ENCODE measurements at places on chromosomes 7 and 10.

GRCh38 chr10:94315024-94315451 is 47.7 kb downstream of the NOC3L start:
- DNase-seq, result no peak

DNA sequence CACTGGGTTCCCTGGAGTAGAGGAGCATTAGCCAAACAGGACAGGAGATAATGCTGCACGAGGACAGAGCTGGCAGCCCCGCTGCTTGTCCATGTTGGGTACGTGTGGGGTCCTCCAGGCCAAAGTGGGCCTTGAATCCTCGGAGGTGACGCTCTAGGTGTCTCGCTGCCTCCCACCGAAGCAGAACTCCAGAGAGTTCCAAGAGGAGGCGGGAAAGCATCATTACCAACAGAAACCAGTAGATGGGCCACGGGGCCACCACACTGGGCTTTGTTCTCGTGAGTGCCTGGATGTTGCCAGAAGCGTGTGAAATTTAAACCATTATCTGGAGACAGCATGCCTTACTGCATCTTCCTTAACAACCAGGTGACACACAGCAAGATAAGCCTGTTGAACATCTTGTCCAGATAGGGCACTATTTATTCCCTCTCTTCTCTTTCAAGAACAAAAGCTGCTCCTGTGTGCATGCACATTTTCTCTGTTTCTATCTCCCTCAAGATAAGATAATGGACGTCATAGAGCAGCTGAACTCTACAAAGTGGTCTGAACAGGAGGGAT is 56.8 kb downstream of the TNS3 start:
- DNase-seq, result no peak

GRCh38 chr7:1544896-1545416 is 11.0 kb downstream of the TMEM184A start:
- no peak for DNase-seq

DNA sequence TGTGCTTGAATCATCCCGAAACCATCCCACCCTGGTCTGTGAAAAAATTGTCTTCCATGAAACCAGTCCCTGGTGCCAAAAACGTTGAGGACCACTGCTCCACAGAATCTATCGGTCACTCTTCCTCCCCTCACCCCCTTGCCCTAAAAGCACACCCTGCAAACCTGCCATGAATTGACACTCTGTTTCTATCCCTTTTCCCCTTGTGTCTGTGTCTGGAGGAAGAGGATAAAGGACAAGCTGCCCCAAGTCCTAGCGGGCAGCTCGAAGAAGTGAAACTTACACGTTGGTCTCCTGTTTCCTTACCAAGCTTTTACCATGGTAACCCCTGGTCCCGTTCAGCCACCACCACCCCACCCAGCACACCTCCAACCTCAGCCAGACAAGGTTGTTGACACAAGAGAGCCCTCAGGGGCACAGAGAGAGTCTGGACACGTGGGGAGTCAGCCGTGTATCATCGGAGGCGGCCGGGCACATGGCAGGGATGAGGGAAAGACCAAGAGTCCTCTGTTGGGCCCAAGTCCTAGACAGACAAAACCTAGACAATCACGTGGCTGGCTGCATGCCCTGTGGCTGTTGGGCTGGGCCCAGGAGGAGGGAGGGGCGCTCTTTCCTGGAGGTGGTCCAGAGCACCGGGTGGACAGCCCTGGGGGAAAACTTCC is 784 bp upstream of the SERPINE1 start:
- no peak for DNase-seq

GRCh38 chr7:152968514-152968913 is 209.0 kb downstream of the ACTR3B start:
- no peak for DNase-seq

DNA sequence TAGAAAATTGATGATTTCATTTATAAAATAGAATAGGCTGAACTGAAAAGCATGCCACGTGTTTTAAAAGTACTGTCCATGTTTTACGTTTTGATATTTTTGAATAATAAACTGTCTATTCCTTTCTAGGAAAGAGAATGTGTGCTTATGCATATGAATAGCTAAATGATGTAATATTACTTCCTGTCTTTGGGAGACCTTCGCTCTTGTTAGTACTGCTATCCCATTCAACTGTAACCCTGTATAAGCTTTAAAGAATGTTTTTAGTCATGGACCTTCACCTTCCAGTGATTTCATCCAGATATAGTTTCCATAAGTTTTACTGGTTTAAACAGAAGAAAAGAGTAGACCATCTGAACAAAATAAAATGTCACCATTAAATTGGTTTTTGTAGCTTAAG is 274.4 kb upstream of the SEMA3A start:
- no peak for DNase-seq

GRCh38 chr10:73889014-73889413 is 14.7 kb upstream of the CAMK2G start:
- no peak for DNase-seq

DNA sequence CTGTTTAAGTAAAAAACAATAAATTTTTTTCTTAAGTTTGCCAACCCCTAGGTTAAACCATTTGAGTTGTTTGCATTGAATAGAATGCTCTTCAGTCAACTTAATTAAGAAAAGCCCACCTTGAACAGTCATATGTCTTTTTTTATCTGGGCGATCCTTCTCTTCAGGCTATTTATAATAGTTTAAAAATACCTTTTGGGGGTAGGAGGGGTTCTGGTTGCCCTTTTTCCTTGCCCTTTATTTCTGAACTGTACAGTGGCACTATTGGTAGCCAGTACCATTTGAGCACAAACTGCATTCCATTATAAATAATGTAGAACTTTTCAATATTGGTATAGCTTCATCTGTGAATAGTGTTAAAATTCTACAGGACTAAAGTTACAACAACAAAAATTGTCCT is 13.1 kb downstream of the CALU start:
- DNase-seq, result no peak

GRCh38 chr7:158952776-158953175 is 96.4 kb downstream of the DYNC2I1 start:
- DNase-seq, result no peak

GRCh38 chr10:24432478-24433416 is 223.8 kb downstream of the KIAA1217 start:
- no peak for DNase-seq

DNA sequence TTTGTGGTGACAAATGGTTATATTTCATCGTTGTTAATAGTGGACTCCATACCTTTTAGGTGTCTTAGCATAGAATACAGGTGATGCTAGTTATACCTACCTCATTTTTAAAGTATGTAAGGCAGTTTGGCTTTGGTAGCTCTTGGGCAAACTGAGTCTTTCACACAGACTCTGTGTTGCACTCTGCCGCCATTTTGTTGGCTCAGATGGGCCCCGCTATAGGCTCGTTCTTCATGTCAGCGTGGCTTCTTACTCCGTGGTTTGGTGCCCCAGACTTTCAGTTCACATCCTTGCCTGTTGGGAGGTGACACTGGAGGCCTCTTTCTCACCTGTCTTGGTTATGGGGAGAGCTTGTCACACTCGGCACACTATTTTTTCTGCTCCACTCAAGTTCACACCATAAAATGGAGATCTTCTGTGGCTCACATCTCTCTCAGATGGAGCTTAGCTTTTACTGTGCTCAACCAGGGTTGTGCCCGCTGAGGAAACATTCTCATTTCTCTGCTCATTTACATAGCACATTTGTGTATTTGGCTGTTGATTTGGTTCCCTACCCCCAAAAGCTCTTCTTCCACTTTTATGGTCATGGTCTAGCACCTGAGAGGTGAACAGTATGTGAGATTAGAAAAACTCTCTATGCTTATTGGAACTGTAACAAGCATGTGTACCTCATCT is 178.5 kb downstream of the ARID5B start:
- DNase-seq, result no peak

- no peak for DNase-seq
Measured at GRCh38 chr10:507908-508444, 181.5 kb downstream of the DIP2C start.

- no peak for DNase-seq
Measured at GRCh38 chr10:53839440-53840039, 961.5 kb downstream of the PCDH15 start.

DNA sequence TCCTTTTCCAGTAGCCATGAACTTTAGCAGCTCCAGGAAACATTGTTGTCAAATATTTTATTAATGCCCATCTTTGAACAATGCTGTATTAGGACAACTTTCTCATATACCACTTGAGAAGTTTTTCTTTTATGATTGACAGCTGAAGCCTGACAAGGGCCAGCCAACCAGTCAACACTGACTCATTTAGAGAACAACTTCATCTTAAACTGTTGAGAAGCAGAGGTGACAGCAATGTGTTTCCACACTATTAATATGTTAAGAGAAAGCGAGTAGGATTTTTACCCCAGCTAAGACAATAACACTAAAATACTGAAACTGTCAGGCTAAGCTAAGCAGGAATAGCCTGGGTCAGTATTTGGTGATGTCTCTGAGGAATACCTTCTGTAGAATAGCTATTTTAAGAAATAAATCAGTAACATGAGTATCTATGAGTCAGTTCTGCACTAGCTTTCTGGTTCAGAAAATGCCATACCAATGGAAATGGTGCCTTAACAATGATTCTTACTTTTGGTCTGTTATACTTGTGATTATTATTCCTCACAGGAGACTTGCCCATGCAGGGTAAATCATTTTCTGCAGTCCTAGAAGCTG is 168.8 kb upstream of the POT1 start:
- no peak for DNase-seq

- DNase-seq, result no peak
Measured at GRCh38 chr7:36775676-36776075, 51.4 kb upstream of the AOAH start.

DNA sequence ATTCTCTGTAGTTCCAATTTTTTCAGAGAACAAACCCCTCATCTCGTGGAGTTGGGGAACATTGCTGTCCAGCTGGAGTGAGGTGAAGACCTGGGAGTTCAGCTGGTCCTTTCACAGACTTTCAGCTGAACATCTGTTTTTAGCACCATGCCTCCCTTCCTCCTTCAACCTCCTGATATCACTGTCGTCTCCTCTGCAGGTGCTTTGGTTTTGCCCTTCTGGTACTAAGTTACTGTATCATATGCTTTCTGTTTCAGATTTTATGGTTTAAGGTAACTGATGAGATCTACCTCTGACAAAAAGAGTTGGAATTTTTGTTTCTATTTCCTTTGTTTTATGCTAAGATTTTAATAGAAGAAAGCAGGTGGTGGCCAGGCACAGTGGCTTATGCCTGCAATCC is 102.9 kb downstream of the ZNF438 start:
- no peak for DNase-seq

GRCh38 chr10:86287110-86287793 is 79.3 kb downstream of the GRID1 start:
- no peak for DNase-seq

DNA sequence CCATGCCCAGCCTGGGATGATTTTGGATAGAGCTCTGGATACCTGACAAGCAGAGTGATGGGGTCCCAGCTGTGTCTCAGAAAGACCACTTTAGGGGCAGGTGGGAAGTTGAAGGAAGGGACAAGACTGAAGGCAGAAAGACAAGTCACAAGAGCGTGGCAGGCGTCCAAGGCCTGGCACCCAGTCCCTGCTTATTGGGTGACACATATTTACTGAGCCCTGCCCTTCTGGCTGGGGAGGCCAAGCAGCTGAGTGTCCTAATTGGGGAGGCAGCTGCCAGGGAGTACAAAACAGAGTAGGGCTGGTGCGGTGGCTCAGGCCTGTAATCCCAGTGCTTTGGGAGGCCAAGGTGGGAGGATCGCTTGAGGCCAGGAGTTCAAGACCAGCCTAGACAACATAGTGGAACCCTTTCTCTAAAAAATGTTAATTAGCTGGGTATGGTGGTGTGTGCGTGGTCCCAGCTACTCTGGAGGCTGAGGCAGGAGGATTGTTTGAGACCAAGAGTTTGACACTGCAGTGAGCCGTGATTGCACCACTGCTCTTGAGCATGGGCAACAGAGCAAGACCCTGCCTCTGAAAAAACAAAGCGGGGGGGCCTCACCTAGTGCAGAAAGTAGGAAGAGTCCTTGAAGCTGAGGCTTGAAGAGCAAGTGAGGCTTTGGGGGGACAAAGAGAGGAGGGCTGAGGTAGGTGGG is 53.0 kb upstream of the GTF2I start:
- DNase-seq, result no peak

DNA sequence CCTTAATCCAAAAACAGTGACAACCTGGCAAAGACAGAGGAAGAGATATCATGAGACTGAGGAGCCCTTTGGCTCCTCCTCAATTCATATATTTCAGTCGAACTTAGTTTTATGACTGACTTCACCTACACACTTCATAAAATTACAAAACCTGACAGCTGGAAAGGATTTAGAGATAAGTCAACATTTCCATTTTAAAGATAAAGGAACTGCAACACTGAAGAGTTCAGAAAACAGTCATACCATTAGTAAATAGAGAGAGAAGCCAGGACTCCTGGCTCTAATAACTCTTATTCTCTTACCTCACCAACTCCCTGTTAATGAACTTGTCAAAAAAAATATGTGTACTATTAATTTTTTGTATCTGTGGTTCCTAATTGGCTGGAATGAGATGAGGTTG is 141.0 kb upstream of the COL1A2 start:
- no peak for DNase-seq

- DNase-seq, result no peak
Measured at GRCh38 chr7:103336761-103337160, 7.8 kb downstream of the DNAJC2 start.

- DNase-seq, result no peak
Measured at GRCh38 chr10:30207485-30208052, 141.5 kb downstream of the MTPAP start.

- DNase-seq, result no peak
Measured at GRCh38 chr7:13540429-13540828, 449.0 kb downstream of the ETV1 start.

- DNase-seq, result no peak
Measured at GRCh38 chr7:144650439-144650838, 185.4 kb downstream of the TPK1 start.

DNA sequence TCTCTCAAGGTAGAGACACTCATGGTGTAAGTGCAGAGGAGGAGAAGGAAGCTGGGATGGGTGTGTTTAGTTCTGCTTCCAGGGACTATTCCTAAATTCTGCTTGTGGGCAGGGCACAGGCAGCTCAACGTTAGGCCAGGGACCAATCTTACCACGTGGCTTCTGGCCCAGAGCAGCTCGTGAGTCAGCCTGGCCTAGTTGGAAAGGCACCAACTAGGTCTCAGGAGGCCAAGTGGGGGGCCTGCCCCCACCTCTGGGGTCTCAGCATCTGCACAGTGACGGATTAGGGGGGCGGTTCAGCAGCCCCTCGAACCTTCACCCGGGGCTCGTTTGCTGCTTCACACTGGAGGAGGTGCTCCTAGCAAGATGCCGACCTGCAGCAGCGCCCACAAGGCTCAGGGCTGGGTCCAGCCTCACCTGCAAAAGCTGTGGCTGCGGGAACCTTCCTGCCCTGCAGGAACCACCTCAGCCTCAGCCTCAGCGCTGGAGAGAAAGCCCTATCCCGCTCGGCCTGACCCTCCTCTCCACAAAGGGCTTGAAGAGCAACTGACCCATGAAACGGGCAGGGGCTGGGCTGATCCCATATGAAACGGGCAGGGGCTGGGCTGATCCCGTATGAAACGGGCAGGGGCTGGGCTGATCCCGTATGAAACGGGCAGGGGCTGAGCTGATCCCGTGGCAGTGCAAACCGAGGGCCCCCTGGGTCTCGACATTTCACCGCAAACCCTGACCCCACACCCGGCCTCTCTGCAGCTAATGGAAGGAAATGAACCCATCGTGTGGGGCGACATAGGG is 447.4 kb downstream of the DNAJB6 start:
- no peak for DNase-seq

GRCh38 chr7:92809760-92810573 is 26.4 kb downstream of the CDK6 start:
- peak; percentile 46 for DNase-seq

GRCh38 chr7:107957436-107957835 is 45.5 kb downstream of the LAMB1 start:
- DNase-seq, result no peak

GRCh38 chr7:134789967-134790685 is 10.7 kb downstream of the CALD1 start:
- DNase-seq, result no peak

GRCh38 chr7:28208506-28208905 is 27.9 kb upstream of the JAZF1 start:
- DNase-seq, result no peak

Data from T-helper 22 cell (primary cell).